ENCODE measurements at places on chromosomes 13 and 19.

GRCh38 chr13:27659145-27659865 is 37.6 kb downstream of the POLR1D start:
- DNase-seq: no peak

DNA sequence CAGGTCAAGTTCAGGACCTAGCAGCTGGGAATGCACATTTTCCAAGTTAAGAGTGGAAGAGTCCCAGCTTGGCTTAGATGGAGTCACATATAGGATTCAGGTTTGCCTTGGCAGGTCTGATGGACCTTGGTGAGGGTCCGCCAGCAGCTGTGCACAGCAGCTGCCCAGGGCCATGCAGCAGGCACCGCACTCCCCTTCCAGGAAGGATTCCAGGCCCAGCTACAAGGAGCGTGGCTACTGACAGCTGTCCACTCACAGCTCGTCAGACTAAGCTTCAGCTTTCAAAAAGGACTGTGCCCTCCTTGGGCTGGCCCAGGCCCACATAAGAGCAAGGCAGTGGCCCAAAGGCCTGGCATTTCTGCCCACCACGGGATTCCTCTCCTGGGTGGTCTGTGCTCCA is 68.4 kb downstream of the ALOX5AP start:
- no peak for DNase-seq

DNA sequence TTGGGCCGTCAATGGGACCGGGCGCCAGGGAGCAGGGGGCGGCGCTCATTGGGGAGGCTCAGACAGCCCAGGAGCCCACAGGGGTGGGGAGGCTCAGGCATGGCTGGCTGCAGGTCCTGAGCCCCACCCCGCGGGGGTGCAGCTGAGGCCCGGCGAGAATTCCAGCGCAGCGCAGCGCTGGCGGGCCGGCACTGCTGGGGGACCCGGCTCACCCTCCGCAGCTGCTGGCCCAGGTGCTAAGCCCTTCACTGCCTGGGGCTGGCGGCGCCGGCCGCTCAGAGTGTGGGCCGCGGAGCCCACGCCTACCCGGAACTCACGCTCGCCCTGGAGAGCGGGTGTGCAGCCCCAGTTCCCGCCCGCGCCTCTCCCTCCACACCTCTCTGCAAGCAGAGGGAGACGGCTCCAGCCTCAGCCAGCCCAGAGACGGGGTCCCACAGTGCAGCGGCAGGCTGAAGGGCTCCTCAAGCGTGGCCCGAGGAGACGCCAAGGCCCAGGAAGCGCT is 1227.4 kb downstream of the PCDH17 start:
- no peak for DNase-seq

DNA sequence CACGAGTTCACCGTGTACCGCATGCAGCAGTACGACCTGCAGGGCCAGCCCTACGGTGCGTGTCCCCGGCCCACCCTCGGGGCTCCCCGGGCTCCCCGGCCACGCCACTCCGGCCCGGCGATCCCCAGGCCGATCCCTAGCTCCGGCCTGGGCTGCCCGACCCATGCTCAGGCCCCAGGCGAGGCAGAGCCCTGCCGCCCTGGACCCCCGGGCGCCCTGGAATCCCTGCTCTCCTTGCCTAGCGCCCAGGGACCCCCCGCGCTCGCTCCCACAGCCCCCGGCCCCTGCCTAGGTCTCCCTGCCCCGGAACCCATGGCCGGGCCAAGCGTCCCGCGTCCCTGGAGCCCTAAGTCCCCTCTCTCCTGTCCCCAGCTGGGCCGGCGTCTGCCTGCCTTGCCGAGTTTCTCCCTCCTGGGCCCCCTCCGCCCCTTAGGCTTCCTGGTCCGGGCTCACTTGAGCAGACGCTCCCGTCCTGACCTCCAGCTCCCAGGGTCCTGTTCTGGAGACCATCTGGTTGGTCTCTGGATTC is 494 bp downstream of the NCLN start:
- DNase-seq: no peak

DNA sequence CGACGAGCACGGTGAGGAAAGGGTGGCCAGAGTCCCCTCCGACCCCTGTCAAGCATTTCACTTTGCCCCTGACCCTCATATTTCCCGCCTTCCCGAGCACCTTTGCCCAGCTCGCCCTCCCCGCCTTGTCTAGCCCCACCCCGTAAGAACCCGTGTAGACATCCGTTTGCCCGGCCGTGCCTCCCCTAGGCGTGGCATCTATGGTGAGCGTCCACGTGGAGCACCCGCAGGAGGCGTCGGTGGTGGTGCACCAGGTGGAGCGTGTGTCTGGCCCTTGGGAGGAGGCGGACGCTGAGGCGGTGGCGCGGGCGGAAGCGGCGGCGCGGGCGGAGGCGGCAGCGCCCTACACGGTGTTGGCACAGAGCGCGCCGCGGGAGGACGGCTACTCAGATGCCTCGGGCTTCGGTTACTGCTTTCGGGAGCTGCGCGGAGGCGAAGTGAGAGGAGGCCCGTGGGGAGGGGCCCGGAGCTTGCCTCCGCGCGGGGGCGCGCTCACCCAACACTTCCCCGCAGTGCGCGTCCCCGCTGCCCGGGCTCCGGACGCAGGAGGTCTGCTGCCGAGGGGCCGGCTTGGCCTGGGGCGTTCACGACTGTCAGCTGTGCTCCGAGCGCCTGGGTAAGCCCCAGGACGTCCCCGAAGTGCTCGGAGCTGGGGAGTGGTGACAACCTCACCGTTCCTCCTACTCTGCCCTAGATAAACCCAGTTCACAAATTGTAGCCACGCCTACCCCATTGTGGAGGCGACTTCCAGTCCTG is 4.2 kb downstream of the LTBP4 start:
- peak; percentile 91 for DNase-seq

DNA sequence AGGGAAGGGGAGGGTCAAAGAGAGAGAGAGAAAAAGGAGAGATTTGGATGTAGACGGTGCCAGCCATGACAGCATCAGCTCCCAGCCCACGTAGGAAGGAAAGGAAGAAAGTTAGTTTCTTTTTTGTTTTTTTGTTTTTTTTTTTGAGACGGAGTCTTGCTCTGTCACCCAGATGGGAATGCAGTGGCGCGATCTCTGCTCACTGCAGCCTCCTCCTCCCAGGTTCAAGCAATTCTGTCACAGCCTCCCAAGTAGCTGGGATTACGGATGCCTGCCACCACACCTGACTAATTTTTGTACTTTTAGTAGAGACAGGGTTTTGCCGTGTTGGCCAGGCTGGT is 27.6 kb downstream of the ELL start:
- no peak for DNase-seq

GRCh38 chr19:15337202-15337601 is 4.9 kb upstream of the BRD4 start:
- no peak for DNase-seq

DNA sequence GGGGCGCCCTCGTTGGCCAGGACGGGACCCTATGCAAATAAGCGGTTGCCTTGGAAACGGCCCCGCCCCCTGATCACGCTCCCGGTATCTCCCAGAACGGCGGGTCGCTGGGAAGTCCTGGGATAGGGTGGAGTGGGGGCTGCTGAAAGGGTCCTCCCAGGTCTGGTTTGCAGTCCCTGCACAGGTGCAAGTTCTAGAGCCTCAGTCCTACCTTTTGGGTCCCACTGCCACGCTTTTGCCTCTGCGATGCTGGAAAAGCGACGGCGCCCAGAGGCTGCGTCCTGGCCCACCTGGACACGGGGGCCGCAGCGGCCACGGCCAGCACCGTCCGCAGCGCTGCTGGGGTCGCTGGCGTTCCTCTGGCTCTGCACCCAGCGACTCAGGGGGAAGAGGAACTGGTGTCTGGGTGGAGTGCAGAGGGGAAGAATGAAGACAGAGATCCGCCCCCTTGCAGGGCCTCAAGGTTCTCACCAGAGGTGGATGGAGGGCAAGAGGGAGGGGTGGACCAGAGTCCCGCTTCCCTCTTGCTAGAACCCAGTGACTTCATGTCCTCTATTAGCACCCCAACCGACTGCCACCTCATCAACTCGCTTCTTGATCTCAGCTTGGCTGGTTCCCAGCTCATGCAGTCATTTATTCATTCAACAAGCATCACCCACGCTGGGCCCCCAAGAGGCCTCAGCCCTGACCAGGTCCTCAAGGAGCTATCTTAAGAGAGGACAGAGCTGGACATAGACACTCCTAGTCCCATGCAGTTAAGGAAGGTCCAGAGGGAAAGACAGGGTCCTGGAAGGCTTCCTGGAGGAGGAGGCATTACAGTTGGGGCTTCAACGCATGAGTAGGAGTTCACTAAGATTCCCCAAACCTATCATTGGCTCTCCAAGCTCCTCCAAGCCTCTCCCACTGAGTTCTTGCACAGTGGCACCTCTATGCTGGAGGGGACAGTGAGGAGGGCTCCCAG is at the start of gene LRRC25:
LRRC25 (minus strand) TSS at position 381 of the 961 bp plus-strand sequence. CDS start 659 bp downstream, outside the sequence.
- DNase-seq: no peak

DNA sequence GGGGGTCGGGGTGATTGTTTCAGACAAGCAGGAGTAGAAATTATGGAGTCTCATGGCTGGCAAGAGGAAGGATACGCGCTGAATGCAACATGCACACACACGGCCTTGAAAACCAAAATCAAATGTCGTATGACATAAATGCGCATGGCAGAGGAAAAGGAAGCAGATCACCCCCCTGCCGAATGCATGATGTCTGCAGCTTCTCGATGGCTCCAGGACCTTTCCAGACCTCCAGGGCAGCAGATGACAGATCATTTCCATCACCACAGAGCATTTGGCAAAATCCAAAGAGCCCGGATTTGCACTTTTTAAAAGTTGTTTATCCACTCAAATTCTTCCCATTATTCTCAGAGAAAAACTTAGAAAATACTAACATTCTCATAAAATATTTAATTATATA is 211.7 kb downstream of the NHLRC3 start:
- no peak for DNase-seq

DNA sequence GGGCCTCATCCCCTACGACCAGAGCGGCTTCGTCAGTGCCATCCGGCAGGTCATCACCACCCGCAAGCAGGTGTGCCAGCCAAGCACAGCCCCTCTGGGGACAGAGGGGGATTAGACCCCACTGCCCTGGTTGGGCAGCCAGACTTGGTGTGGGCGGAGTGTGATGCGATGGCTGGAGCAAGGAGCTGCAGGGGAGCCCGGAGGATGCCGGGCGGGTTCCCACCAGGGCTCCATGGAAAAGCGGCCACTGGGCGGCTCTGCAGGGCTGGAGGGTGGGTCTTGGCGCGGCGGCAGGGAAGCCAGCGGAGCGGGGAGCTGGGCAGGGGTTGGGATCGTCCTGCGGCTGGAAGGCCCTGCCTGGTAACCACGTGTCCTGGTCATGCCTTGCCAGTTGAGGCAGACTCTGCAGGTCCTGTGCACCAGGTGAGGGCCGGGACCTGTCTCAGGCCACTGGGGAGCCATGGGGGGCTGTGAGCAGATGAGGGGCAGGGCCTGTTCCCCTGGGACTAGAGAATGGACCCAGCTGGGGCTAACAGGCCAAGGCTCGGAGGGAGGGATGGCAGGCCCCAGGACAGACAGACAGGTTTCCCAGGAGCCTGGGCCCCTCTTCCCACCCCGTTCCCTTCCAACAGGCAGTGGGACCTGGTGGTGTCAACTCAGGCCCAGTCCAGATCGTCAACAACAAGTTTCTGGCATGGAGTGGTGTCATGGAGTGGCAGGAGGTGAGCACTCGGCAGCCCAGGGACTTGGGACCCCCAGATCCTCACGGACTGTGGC is 6.3 kb downstream of the PTOV1 start:
- DNase-seq: no peak

DNA sequence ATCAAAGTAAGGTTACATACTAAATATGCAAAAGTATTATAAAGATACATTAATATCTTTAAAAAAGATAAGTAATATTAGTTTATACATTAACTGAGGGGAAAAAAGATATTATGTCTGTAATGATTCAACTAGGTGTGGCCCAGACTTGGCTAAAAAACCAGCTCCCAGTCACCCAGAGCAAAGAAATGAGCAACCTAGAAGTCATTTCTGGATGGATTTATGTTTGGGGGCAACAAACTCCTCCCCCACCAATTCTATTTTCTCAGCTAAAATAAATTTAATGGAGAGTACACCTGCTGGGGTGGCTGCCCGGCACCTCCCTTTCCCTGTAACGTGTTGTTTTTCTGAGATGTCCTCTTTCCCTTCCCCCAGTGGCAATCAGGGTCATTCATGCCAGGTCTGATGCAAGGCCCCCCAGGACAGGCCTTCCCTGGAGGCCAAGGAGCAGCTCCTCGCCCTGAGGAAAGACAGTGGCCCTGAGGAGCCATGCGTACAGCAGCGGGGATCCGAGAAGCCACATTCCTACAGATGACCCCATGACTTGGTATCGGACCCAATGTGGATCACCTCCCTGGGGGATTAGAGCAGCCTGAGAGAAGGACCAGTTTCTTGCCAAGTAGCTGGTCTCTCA is 78.6 kb upstream of the DOCK9 start:
- DNase-seq: no peak

GRCh38 chr13:71320452-71320851 is 546.6 kb downstream of the DACH1 start:
- DNase-seq: no peak

- DNase-seq: no peak
These were observed 26.8 kb downstream of the RASA3 start for GRCh38 chr13:114105521-114106225.

- peak; percentile 50 for DNase-seq
These were observed 39.2 kb upstream of the CYP2A7 start for GRCh38 chr19:40921005-40921897.

DNA sequence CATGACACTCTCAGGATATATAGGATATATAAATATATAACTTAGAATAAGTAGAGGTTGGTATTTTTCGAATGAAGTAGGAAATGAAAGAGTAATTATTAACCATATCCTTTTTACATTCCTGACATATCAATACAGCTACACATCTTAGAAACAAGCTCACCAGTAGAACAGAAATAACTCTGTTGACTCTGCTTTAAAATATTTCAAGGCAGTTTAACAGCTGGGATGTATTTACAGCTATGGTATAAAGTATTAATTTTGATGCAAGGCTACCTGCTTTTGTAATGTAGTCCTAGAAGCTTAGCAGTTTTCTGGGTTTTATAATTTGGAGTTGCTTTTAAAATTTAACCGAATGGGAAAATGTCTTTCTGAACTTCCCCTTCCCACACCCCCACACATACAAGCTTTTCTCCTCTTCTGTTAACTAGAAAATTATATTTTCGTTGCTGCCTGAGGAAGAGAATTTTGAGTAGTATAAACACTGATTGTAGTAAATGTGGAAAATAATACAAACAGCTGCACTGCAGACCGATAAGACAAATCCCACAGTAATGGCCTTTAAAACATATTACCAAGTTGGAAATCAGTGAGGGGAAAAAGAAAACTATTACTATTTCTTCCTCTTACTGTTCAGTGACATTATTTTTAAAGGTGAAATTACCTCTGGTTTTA is 147.7 kb downstream of the GGACT start:
- no peak for DNase-seq

DNA sequence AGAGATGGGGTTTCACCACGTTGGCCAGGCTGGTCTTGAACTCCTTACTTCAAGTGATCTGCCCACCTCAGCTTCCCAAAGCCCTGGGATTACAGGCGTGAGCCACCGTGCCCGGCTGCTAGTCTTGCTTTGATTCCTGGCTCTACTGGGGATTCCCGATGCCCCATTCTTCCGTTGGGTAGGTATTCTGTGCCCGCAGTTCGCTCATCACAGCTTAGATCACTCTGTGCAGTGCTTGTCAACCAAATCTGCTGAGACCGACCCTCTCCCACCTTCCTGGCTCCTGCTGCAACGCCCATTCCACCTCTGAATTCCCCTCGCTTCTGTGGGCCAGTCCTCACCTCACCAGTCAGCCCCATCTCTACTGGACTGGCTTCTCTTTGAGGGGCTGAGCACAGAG is 4.6 kb upstream of the ZNF414 start:
- no peak for DNase-seq

All from RWPE1 (cell line).